GM23338 (cell line): ENCODE measurements at places on chromosomes 1 and 21. TPM values are rescaled to one million over a fixed set of nuclear protein-coding genes. Genes with fewer than 3 reads are reported as not detected.

GRCh38 chr1:47688461-47689296 is 250.8 kb downstream of the FOXD2 start:
- no peaks in the 10 kb centered on the region for H3K36me3 ChIP-seq
- peaks cover 39% of the 10 kb centered on the region for H3K4me1 ChIP-seq
- no peak overlapping the region for H3K4me3 ChIP-seq
- no peaks in the 10 kb centered on the region for H3K27me3 ChIP-seq
- no peak overlapping the region for H3K27ac ChIP-seq
- DNase-seq = no peak

- no peaks in the 10 kb centered on the region; the same call in 1 of the 2 replicates for H3K36me3 ChIP-seq
- DNase-seq = no peak
These were observed 101.6 kb downstream of the GABPA start for GRCh38 chr21:25836396-25836795.

DNA sequence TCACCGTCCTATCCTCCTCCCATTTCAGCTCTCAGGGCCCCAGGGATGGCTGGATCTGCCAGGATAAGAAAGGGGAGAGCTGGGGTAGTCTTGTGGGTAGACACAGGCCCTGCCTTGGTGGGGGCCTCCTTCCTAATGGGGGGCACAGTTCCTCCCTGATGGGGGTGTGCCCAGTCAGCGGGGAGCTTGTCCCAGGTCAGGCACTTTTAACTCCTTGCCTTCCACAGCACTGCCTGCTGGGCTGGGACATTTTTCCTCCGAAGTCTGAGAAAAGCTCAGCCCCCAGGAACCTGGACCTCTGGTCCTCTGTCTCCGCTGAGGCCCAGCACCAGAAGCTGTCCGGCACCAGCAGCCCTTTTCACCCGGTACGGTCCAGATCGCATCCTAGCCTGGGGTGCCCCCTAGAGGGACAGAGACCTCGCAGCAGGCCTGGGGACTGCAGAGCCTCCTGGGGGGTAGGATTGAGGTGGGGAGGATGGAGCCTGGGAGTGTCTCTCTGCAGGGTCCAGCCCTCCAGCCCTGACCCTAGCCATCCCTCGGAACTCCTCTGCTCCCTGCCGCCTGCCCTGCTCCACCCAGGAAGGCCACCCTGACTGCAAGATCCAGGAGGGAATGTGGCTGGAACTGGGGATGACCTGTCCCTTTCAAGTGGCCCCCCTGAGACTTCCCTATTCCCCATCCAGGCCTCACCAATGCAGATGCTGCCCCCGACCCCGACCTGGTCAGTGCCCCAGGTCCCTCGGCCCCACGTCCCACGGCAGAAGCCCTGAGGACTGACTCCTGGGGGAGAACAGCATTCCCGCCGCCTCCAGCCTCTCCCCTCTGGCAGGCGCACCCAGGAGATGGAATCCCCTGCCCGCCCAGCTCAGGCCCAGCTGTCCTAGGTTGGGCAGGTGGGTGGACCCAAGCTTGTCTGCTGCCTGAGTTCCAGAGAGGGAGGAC is 12.0 kb downstream of the MIIP start:
- peak; percentile 64 for DNase-seq
- peak overlapping the region; percentile 59; the same call in 1 of the 2 replicates for H3K27ac ChIP-seq
- no peaks in the 10 kb centered on the region for H3K4me1 ChIP-seq
- no peaks in the 10 kb centered on the region for H3K27me3 ChIP-seq
- H3K36me3 ChIP-seq = peaks cover 14% of the 10 kb centered on the region; the same call in 1 of the 2 replicates

DNA sequence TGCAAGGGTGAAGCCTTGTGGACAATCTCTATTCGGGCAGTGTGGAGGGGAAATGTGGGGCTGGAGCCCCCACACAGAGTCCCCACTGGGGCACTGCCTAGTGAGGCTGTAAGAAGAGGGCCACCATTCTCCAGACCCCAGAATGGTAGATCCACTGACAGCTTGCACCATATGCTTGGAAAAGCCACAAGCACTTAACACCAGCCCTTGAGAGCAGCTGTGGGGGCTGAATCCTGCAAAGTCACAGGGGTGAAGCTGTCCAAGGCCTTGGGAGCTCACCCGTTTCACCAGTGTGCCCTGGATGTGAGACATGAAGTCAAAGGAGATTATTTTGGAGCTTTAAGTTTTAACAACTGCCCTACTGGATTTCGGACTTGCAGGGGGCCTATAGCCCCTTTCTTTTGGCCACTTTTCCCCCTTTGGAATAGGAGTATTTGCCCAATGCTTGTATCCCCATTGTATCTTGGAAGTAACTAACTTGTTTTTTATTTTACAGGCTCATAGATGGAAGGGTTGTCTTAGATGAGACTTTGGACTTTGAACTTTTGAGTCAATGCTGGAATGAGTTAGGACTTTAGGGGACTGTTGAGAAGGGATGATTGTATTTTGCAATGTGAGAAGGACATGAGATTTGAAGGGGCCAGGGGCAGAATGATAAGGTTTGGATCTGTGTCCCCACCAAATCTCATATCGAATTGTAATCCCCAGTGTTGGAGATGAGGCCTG is 16.3 kb upstream of the COL6A1 start:
- no peaks in the 10 kb centered on the region for H3K27me3 ChIP-seq
- H3K36me3 ChIP-seq = peaks cover 4% of the 10 kb centered on the region; the same call in 1 of the 2 replicates
- no peak overlapping the region for H3K27ac ChIP-seq
- H3K4me3 ChIP-seq = no peak overlapping the region
- no peaks in the 10 kb centered on the region for H3K4me1 ChIP-seq

DNA sequence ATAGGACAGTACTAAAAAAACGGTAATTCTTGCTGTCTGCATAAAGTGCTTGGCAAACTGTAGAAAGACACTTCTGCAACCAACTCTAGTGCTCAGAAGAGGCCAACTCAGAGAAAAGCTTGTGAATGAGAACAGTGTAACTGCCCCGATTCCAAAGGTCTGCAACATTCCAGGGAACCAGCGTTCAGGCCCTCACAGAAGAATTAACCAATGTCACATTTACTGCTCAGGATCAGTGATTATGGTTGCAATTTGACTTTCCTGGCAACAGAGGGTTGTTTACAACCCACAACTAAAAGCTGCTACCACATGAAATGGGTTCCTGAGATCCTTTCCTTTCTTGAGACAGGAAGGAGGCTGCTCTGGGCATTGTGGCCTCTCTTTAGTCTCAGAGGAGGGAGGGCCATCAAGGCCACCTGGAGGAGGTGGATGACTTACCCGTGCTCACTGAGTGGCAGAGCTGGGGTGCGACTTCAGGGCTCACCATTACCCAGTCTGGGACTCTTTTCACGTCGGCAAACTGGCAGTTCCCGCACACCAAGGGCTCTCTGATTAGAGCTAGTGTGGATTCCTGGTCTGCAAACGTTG is 15.3 kb downstream of the SRSF4 start:
- peaks cover 70% of the 10 kb centered on the region for H3K4me1 ChIP-seq
- H3K27ac ChIP-seq = peak overlapping the region; percentile 76
- no peak overlapping the region for H3K4me3 ChIP-seq
- H3K36me3 ChIP-seq = no peaks in the 10 kb centered on the region

- H3K27me3 ChIP-seq = no peaks in the 10 kb centered on the region
- no peaks in the 10 kb centered on the region for H3K4me1 ChIP-seq
- DNase-seq = no peak
- H3K4me3 ChIP-seq = no peak overlapping the region
- H3K27ac ChIP-seq = no peak overlapping the region
These were observed 54.6 kb downstream of the F3 start for GRCh38 chr1:94486990-94487389.

- H3K36me3 ChIP-seq = no peaks in the 10 kb centered on the region
- H3K27ac ChIP-seq = no peak overlapping the region
These were observed 25.1 kb downstream of the IRF2BP2 start for GRCh38 chr1:234584926-234585325.

- no peaks in the 10 kb centered on the region for H3K36me3 ChIP-seq
- peaks cover 5% of the 10 kb centered on the region; the same call in 1 of the 2 replicates for H3K27me3 ChIP-seq
- DNase-seq = no peak
- no peak overlapping the region for H3K4me3 ChIP-seq
- H3K27ac ChIP-seq = no peak overlapping the region
- peaks cover 3% of the 10 kb centered on the region; the same call in 1 of the 2 replicates for H3K4me1 ChIP-seq
These were observed 138.8 kb upstream of the DPYD start for GRCh38 chr1:98059620-98060019.

The BCAN gene
- polyA plus RNA-seq = 2.3 and 3.6 TPM in 2 replicates

The CCDC24 gene
- 13.4 and 17.2 TPM in 2 replicates for polyA plus RNA-seq
